T-helper 2 cell treated with Interferon-gamma antibody and Interleukin-4, amounts not matched to agents 5 μg/mL and 100 μg/mL, for 36 hours (primary cell): ENCODE measurements at places on chromosomes 3 and 15.

GRCh38 chr15:68223171-68223570 lies 6.4 kb downstream of the CLN6 start:
- DNase-seq, result no peak

GRCh38 chr3:113271189-113271588 lies 59.8 kb downstream of the BOC start:
- no peak for DNase-seq

DNA sequence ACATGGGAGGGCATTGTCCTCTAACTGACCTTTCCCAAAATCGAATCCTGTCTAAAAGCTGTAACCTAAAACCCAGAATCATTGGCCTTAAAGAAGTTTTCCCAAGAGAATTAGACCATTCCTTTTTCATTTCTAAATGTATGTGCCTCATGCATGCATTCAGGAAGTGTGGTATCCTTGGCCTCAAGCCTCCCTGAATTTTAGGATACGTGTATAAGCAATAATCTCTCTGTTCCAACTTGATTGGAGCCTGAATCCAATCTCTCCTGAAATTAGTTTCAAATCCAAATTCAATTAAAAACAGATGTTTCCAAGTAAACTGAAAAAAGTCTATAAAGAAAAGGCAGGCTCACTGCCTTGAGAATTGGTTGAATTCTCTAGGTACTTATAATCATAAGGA lies 86.0 kb upstream of the VEPH1 start:
- DNase-seq, result no peak

GRCh38 chr15:96247621-96248305 lies 82.7 kb upstream of the NR2F2 start:
- no peak for DNase-seq

- DNase-seq, result no peak
Measured at GRCh38 chr3:47158208-47158607, 5.7 kb downstream of the SETD2 start.

DNA sequence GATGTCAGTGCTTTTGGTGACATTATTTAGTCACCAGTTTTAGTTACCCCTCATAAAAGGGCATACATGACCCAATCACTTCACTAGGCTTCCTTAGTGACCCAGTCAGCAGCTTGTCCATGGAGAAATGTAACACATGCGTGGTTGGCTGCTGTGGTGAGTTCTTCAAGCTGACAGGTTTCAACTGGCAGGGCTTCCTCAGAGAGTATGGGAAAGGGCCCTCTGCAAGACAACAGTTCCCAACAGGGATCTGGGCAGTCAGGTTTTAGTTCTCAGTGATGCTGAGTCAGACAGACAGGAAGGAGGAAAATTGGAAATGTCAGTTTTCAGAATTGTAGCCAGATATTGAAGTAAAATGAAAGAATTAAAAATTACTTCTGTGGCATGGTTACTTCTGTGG lies 282.5 kb downstream of the TBL1XR1 start:
- DNase-seq, result no peak

DNA sequence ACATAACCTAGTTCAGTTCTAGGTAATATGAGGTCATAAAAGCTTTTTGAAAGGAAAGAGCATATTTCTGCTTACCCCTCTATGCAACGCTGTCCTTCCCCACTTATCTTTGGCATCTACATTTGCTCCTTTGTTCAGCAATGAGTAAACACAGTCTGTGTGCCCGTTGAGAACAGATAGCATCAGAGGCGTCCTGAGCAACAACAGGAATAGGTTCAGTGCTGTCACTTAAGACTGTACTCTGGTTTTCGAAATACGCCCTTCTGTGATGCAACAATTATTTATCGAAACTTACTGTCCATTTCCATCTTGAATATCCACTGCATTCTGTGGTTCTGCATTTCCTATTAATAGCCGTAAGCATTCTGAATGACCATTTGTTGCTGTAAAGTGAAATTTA lies 84.4 kb downstream of the BTD start:
- peak; percentile 30 for DNase-seq

GRCh38 chr15:79102595-79102994 lies 12.0 kb upstream of the RASGRF1 start:
- no peak for DNase-seq

GRCh38 chr15:57943171-57943570 lies 122.3 kb downstream of the ALDH1A2 start:
- DNase-seq, result no peak

DNA sequence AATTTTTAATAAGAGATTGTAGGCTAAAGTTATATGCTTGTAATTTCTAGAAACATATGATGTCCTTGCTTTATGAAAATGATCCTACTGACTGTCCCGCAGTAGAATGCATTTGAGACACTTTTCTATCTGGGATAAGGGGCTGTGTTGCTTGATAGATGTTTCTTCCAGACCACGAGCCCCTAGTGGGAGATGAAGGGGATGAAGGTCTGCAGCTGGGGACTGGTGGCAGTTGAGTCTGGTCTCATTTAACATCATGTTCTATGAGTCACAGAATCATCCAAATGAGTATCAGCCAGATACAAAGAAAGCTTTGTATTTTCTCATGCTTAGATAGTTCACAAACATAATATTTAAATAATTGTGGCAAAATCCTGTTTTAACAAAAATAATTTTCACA lies 84.3 kb upstream of the PRTG start:
- DNase-seq, result no peak

DNA sequence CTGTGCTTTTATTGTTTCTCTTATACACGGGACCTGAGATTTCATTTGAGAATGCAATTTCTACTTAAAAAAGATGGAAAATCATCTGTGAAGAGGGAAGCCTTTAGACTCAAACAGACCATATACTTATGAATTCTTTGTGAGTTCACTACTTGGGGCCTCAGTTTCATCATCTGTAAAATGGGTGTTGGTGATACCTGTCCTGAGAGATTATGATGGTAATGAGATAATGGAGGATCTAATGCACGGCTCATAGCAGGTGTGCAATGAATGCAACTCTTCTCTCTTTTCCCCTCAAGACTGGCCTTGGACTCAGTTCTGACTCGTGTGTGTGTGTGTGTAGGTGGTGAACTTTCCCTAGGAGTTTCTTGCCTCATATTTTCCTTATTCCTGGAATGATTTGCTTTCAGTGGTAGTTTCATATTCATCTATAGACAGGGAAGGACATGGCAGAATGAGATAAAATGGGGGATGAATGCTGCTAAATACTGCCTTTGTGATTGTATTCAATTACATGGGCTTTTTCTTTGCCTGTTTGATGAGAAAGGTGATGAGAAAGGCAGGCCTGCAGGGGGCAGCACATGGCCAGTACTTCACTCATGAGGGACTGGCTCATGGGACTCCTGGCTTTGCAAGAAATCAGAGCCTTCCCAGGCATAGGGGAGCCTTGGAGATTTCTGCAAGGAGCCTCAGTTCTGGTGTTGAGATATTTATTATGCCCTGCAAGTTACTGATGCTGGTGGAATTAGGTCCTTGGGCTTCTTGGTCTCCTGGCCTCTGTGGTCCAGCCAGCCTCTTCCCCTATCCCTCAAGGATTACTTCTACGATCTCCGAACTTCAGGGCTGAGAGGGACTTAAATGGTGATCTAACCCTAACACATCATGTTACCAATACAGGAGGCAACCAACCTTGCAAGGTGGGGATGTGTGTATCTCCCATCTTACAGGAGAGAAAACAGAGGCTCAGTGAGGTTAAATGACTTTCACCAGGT lies 70.7 kb downstream of the RPLP1 start:
- DNase-seq, result peak; percentile 35

DNA sequence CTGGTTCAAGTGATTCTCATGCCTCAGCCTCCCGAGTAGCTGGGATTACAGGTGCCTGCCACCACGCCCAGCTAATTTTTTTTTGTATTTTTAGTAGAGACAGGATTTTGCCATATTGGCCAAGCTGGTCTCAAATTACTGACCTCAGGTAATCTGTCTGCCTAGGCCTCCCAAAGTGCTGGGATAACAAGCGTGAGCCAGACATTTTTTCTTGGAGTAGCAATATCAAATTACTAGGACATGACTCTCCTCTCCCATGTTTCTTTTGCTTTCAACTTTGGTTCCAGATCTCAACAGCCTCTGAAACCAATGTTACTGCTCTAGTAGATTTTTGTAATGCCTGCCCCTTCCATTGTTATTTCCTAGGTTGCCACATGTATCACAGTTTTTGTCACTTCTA lies 462.0 kb downstream of the GBE1 start:
- no peak for DNase-seq

DNA sequence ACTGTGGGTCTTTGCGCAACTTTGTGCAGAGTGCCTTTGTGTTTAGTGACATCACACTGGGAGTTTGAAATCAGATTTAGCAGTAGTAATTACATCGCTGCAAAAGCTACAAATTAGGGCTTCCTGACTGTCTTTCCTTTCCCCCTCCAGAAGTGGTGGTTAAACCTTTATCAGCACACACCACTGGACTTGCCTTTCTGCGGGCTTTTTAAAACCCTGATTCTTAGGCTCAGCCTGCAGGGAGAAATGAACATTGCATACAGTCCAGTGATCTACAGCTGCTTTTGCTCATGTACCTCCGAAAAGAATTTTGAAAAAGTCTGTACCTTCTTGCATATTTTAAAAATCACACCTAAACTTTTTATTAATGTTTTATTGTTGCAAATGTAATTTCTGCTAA lies 219.7 kb upstream of the NAALADL2 start:
- no peak for DNase-seq

GRCh38 chr15:92457471-92458041 lies 63.9 kb downstream of the ST8SIA2 start:
- DNase-seq, result no peak

- no peak for DNase-seq
Measured at GRCh38 chr3:179196098-179196497, 47.9 kb downstream of the PIK3CA start.

DNA sequence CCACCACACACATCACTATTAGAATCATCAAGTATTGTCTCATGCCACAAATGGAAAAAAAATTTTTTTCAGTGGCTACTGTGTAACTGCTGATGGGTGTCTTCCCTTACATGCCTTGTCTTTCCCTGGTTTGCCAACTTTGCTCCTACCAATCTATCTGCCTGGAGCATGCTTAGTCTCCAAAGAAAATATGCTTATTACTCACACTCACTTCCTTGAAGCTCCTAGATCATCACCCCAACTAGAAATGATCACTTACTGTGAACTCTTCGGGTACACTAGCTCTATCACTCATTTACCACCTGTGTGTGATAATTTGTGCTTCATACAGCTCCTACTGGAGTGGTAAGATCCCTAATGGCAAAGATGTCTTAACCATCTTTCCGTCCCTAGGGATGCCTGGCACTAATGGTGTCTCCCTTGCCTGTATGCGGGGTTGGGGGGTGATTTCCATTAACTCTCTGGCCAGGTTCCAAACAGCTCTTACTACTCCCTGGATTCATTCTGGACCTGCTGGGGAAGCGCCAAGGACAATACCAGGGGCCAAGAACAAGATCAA lies 799 bp downstream of the VPS33B start:
- no peak for DNase-seq

DNA sequence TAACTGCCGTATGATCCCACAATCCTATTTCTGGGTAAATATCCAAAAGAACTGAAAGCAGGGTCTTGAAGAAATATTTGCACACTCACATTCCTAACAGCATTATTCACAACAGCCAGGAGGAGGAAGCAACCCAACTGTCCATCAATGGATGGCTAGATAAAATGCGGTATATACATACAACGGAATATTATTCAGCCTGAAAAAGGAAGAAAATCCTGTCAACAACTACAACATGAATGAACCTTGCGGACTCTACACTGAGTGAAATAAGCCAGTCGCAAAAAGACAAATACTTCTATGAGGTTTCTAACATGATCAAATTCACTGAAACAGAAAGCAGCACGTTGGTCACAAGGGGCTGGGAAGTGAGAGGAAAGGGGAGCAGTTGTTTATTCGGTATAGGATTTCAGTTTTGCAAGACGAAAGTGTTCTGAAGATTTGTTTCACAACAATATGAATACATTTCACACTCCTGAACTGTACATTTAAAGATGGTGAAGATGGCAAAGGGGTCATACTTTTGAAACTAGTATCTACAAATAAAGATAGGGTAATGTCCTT lies 6.2 kb downstream of the DLG1 start:
- no peak for DNase-seq

GRCh38 chr3:18443665-18444594 lies 18.8 kb upstream of the SATB1 start:
- no peak for DNase-seq

GRCh38 chr3:37952564-37952963 lies 38.0 kb upstream of the VILL start:
- no peak for DNase-seq

GRCh38 chr3:75395580-75396315 lies 268.4 kb upstream of the FRG2C start:
- no peak for DNase-seq

DNA sequence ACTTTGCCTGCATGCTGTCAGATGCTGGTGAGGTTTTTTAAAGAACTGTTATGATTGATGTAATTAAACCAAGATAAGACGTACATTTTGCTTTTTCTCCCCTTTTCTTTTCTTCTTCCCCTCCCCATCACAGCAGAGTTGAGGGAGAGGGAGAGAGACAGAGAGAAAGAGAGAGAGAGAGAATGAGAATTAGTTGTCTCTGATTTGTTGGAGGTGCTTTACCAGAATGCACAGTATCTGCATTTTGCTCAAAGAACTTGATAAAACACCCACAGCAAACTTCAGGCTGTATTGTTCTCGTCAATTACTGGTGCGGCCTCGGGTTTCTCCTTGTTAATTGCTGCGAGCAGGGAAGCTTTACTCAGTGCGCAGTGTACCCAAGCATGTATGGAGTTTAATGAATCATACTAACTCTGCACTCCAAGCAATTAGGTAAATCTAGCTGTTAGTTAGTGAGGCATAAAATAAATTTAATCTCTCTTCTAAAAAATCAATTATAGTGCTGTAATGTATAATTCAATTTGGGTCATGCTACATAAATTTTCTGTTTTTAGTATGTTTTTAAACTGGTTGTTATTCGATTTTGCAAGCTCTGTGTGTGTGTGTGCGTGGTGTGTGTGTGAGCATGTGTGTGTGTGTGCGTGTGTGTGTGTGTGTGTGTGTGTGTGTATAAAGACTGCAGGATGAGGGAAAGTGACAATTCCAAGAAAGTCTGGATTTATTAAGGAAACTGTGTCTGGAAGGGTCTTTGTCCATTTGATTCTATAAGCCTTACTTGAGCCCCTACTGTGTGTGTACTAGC lies 273.4 kb downstream of the TLE3 start:
- no peak for DNase-seq

- DNase-seq, result no peak
Measured at GRCh38 chr3:138946663-138947494, at the start of the genes FOXL2 and FOXL2NB. FOXL2 (minus strand) TSS chr3:138947137; CDS start chr3:138946722, 415 bp downstream. FOXL2NB (plus strand) TSS chr3:138947217; CDS start chr3:138947365, 148 bp downstream.

DNA sequence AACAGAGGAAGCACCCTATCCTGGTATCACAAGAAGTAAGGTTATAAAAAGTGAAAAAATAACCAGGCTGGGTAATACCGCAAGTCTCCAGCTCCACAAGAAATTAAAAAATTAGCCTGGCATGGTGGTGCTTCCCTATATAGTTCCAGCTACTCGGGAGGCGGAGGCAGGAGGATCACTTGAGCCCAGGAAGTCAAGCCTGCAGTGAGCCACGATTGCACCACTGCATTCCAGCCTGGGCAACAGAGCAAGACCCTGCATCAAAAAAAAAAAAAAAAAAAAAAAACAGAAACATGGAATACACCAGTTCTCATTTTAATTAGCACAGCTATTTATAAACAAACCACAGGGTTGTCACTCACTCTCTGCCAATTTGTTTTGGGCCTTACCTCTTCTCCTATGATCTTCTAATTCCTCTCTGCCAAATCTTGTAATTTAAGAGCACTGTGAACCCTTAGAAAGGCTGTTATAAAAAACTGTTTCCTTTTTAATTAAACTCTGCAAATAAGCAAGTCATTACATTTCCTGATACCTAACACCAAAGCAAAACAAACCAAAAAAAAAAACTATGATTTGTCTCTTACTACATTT lies 22.6 kb downstream of the DCUN1D1 start:
- no peak for DNase-seq

- DNase-seq, result no peak
Measured at GRCh38 chr3:133933097-133934024, 37.7 kb upstream of the RAB6B start.

- no peak for DNase-seq
Measured at GRCh38 chr3:106466881-106467280, 598.1 kb upstream of the CBLB start.
